ENCODE measurements at places on chromosomes 2 and 18.
A peak's percentile ranks its signal among the peaks of the same experiment; 100 is the strongest.

DNA sequence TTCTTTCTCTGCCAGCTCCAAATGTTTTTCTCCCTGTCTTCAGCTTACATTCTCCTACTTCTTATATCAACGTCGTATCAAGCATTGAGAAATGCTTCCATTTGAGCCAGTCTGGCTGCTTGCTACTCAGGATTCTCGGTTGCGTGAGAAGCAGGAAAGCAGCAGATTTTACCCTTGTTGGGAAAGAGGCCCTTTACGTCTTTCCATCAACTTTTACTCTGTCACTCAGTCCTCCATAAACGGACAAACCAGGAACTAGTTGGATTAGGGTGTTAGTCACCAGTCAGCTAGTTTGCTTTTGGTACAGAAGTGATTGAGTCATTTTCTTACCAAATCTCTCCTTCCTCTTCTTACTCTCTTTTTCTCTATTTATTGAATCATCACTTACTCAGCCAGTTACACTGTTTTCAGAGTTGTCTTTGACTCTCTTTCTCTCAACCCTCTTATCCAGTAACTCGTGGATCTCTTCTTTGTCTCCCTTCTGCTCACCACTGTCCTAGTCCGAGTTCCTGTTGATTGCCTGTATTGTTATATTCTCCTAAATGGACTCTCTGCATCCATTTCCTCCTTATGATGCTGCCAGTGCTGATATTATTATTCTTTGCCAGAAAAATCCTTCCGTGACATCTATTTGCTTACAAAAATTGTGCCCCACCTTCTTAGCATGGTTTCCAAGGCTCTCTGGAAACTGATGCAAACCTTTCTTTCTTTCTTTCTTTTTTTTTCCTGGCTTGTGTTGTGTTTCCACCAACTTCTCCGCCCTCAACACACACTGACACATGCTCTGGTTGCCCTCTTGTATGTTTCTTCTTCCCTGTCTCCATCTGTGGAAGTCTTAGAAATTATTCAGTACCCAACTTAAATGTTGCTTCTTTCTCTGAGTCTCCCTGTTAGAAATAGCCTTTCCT lies 61.5 kb downstream of the VRK2 start:
- no peak for DNase-seq

DNA sequence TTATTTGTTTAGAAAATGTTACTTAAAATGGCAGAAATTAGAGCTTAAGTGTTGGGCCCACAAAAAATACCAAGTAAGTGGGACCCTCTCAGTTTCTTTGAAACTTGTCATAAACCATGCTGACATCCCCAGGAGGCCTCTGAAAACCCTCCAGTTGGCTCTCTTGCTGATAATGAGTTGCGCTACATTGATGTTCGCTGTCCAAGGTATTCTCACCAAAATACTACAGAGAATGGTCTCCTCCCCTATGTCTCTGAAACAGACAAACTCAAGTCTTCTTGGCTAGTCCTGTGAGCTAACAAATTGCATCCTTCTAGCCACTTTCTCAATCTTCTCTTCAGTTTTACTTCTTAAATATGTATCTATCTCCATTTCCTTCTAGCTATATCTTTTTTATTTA lies 669.4 kb downstream of the IRS1 start:
- DNase-seq = no peak

DNA sequence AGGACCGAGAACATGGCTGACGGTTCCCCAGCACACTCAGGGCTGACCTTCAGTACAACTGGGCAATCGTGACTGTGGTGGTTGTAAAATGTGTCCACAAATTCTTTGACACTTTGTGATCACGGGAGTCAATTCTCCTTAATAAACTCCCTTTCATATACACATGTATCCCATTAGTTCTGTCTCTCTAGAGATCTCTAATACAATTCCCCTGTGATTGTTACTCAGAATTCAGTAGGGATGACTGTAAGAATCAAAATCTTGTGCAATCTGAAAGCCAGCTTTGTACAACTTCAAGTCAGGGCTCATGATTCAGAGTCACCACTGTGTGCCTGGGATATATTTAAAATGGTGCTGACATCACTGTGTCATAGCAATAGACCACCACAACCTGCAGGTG lies 89.5 kb upstream of the LMAN1 start:
- DNase-seq = no peak

- DNase-seq = no peak
Measured at GRCh38 chr2:171610824-171611223, 76.4 kb upstream of the DYNC1I2 start.

- no peak for DNase-seq
Measured at GRCh38 chr2:75607400-75607798, 39.2 kb upstream of the MRPL19 start.

DNA sequence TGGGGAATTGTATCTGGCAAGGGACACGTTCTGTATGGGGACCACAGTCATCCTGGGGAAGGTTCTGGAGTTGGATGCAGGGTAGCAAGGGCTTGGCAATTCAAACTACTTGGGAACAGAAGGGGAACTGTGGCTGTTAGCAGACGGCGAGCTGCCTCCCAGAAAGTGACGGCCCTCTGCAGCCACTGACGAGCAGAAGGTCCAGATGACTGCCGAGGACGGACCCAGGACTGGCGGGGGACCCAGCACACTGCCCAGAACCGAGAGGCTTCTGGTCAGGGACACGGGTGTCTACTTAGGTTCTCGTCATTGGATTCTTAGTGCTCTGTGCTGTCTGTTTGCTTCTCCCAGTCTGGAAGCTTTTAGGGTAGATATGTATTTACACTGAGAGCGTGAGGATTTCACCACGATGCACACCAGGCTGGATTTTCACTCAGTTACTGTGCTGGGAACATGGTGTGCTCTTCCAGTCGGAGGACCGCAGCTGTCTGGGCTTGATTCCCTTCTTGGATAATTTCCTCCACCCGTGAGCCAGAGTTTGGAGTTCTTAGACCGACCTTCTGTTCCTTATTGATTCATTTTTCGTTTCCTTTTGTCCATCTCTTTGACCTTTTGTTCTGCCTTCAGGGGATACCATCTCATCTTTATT lies 13.4 kb downstream of the GPR35 start:
- DNase-seq = no peak

GRCh38 chr2:29443151-29443550 lies 327.9 kb downstream of the CLIP4 start:
- DNase-seq = no peak

GRCh38 chr2:172215172-172215935 lies 112.7 kb upstream of the DLX2 start:
- no peak for DNase-seq

- no peak for DNase-seq
Measured at GRCh38 chr2:177239932-177240630, 24.4 kb downstream of the NFE2L2 start.

DNA sequence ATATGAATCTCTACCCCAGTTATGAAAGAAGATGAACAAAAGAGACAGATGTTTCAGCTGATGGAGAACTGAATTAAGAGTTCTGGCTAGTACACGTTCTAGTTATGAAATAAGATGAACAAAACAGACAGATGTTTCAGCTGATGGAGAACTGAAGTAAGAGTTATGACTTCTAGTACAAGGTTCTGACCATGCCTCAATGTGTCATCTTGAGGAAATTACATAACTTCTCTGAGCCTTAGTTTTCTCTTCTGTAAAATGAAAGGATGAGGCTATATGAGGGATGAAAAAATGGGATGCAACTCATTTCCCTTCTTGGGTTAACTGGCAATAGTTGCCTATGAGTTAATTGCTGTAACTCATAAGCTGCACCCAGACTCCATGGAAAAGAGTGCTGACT lies 92.9 kb upstream of the WDR75 start:
- DNase-seq = no peak

GRCh38 chr2:101883860-101884259 lies 107.9 kb upstream of the IL1R2 start:
- DNase-seq = peak; percentile 21

DNA sequence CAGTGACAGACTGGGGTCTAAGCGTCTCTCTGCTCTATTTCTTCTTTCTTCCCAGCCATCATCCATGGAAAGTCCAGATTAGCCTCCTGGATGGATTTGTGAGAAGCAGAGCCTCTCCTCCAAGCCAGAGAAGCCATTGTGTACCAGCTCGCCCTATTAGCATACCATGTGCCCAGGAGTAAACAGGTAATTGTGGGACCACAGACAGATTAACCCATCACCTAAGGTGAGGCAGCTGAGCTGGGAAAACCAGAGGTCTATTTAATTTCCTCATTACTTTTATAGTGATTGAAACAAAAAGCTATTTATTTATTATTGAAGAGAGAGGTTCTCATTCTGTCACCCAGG lies 54.7 kb upstream of the NT5C1B start:
- no peak for DNase-seq

- DNase-seq = no peak
Measured at GRCh38 chr2:235925250-235925919, 242.8 kb downstream of the GBX2 start.

DNA sequence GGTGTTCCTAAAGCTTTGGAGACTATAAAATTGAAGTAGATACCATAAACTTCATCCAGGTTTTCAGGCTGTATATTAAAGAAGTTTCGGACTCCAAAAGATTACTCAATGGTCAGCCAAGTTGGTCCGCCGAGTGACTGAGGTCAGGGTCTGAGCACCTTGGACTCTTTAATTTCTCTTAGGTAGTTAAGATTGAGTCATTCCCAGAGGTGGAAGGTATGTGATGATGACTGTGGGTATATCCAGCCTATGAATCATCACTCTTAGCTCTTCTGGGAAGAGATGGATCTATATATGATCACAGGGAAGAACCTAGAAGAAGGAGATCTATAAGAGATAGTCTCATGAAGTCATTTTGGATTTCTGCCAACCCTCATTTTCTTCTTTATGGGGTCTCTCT lies 3.3 kb downstream of the ITGA6 start:
- no peak for DNase-seq

GRCh38 chr2:158013891-158014290 lies 87.8 kb upstream of the UPP2 start:
- no peak for DNase-seq

- no peak for DNase-seq
Measured at GRCh38 chr18:66749030-66749429, 145.1 kb upstream of the CDH19 start.

DNA sequence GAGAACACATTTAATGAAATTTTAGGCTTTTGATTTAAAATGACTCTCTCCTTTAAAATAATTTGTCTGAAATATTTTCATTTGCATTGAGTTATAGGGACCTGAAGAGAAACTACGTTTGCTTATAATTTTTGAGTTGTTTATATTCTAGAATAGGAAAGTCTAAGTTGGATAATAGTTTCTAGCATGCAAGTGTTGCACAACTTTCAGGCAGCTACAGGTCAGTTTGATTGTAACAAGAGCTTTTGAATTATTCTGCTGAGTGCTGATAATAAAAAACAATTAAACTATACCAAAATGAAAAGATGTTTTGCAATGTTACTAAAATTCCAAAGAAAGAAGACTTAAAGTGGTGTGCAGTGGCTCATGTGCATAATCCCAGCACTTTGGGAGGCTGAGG lies 71.0 kb downstream of the PDE1A start:
- no peak for DNase-seq

DNA sequence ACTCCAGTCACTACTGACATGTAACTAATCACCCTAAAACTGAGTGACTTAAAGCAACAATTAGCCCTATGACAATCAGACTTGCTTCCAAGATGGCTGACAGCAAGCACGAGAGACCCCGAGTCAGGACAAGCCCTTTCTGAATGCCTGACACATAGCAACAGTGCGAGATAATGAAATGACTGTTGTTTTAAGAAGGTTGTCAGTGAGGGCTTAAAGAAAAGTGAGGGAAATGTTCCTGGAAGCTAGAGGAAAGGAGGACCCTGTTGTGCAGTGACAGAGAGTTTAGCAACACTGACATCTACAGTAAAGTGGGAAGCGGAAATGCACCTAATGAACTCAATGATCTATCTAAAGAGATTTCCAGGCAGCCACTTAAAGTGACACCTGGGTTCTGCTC lies 163.1 kb downstream of the STK39 start:
- DNase-seq = no peak
